ENCODE measurements at places on chromosomes 2 and 18. TPM values are rescaled to one million over a fixed set of nuclear protein-coding genes. Genes with fewer than 3 reads are reported as not detected.
A peak's percentile ranks its signal among the peaks of the same experiment; 100 is the strongest.

The LRRTM4 gene
- 1.9 TPM for polyA plus RNA-seq

The LINC00305 gene
- 4.3 TPM for polyA plus RNA-seq

The GULP1 gene
- polyA plus RNA-seq: 51.1 TPM

The BARD1 gene
- 16.3 TPM for polyA plus RNA-seq

DNA sequence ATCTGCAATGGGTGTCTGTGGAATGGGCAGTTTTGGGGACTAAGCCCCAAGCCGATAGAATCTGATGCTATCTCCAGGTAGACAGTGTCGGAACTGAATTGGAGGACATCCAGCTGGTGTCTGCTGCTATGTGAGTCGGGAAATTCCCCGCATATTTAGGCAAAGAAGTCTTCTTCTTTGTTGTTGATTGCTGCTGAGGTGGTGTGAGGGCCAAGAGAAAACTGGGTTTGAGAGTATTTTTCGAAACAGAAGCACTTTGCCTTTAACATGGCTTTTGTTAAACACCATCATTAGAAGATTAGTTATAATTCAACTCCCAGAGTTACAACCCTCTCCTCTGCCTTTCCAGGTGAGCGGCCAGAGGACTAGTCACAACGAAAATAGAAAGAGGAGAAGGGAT lies 49.4 kb upstream of the ACTR3 start:
- no peak for DNase-seq

DNA sequence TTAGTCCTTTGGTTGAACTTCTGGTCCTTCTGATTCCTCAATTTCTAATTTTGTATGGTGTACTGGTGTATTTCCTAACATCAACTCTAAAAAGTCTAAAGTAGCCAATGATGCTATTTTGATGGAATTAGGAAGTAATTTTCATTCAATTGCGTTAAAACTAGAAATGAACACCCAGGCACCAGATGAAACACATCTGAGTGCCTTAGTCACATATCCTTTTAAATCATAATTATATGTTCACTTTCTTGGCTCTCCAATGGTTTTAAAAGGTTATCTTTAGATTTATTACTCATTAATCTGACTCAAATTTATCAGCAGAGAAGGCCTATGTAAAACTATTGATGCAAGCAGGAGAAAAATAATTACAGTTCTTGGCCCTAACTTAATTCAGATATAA lies 119.7 kb downstream of the GAREM1 start:
- DNase-seq: peak; percentile 54

GRCh38 chr2:162256591-162256991 lies 13.3 kb upstream of the FAP start:
- no peak for DNase-seq

- no peak for DNase-seq
These were observed 352.9 kb downstream of the CYRIA start for GRCh38 chr2:16312771-16313170.

- no peak for DNase-seq
These were observed 75.6 kb upstream of the OTX1 start for GRCh38 chr2:62974999-62975398.

DNA sequence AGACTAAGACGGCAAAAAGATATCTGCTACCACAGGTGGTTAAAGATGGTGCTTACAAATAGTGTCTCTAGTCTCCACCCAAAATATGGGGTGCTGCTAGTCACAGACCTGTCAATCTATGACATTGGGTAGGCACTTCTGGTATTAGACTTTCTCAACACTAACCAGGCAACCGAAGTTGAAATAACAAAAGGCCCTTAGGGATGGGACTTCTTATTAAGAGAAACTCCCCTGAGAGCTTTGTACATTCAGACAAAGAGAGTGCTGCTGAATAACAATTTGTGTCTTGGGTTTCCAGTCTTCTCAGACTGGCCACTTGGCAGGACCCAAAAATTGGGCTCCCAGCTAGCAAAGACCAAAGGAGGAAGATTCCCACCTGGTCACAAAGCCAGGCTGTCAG lies 310.0 kb downstream of the CNTNAP5 start:
- DNase-seq: no peak

GRCh38 chr2:33496150-33496549 lies 19.7 kb downstream of the RASGRP3 start:
- DNase-seq: peak; percentile 32

GRCh38 chr2:119760237-119760955 lies 674 bp downstream of the PTPN4 start:
- DNase-seq: peak; percentile 13

DNA sequence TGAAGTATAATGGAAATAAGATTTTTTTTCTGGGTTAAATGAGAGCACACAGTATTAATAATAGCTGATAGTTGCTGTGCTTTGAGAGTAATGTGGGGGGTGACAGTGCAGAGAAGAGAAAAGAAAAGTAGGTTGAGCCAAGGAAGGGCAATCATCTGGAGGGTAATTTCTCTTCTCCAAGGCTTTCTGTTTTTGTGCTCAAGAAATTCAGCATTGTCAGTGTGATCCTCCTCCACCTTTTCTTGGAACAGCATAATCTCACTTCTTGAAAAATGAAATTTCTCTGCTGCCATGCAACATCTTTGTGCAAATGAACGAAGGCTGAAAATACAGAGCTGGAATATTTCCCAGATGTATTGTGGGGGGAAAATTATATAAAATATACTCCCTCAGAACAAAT lies 673.1 kb downstream of the LRRTM4 start:
- no peak for DNase-seq

Data from renal cortex interstitium (tissue), 15 donors.